ENCODE measurements at places on chromosomes 4 and X.

- DNase-seq, result no peak
Measured at GRCh38 chrX:96474029-96474740, 210.5 kb upstream of the DIAPH2 start.

- no peak for DNase-seq
Measured at GRCh38 chr4:105483840-105484239, 10.0 kb upstream of the PPA2 start.

DNA sequence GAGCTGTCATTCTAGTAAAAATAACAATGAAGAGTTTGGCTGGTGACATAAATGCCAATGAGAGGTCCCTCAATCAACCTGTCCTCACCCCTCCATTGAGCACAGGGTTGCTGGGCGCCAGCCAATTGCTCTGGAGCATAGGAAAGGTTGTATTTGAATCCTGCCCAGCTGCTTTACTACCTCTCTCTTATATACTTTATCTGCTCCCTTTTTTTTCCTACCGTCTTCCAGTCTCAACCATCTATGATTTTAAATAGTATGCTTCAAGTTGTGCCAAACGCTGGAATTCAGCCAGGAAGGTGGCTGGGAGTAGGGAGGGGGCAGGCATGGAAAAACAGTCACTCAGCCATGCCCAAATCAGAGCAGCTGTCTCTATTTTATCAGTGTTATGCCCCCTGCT, 153.8 kb downstream of the NR3C2 start:
- DNase-seq, result no peak

- no peak for DNase-seq
Measured at GRCh38 chr4:47012676-47013075, 18.7 kb upstream of the GABRB1 start.

DNA sequence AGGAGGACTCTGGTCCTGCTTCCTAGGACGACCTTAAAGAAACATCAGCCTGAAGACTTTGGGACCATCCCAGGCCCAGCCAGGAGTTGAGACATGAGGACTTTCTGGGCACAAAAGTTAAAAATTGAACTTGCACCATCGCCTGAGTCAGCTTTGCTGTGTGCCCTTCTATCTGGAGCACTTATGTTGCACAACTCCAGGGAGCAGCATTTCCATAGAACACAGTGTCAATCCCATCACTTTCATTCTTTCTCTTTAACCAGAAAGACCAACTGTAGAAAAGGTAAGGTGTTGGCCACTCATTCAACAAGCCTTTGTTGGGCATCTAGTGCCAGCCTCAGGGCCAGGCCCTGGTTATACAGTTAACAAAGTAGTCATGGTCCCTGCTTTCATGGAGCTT, 8.6 kb upstream of the CLDN24 start:
- DNase-seq, result no peak

- DNase-seq, result no peak
Measured at GRCh38 chr4:179678093-179678814, 2236.0 kb upstream of the AGA start.

- DNase-seq, result no peak
Measured at GRCh38 chrX:115038406-115038805, 21.0 kb upstream of the IL13RA2 start.
